ENCODE measurements at places on chromosomes 3 and 15. TPM values are rescaled to one million over a fixed set of nuclear protein-coding genes. Genes with fewer than 3 reads are reported as not detected.

DNA sequence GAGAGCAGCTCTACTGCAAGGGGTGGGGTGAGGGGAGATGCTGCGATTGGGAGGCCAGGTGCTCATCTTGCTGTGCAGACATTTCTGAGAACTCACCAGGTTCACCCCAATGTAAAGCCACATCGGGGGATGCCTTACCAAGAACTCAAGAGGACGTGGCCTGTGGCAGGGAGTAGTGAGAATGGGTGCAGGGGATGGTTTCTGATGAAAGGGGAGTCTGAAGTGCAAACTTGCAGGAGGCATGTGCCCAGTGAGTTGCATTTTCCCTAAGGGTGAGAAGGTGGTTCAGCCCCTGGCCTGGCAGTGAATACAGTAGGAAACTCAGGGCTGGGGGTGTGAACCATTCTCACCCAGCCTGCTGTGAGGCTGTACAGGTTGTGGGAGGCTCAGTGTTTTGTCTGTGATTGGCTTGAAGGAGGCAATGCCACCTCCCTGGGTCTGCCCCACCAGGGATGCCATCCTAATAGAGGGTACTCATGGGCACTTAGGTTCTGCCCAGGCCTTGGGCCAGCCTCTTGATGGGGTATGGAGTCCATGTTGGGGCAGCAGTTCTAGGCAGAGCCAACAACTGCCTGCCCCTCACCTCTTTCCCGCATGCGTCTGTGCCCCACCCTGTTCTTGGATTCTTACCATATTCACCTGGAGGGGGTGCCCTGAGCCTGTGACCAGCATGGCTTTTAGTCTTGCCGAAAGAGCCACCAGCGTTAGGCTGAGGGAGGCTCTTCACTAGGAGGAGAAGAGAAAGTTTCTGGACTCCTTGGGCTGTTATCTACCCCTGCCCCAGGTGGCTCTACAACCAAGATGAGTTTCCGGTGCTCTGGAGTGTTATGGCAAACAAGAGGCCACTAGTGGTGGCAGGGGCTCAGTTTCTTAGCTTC is 4.5 kb downstream of the HEMK1 start:
- no peaks in the 10 kb centered on the region for H3K27me3 ChIP-seq
- H3K4me1 ChIP-seq = peaks cover 77% of the 10 kb centered on the region
- DNase-seq = peak; percentile 100
- H3K36me3 ChIP-seq = peaks cover 13% of the 10 kb centered on the region
- peak overlapping the region; percentile 53 for H3K4me3 ChIP-seq

- DNase-seq = no peak
- H3K27ac ChIP-seq = no peak overlapping the region
- H3K36me3 ChIP-seq = no peaks in the 10 kb centered on the region
- H3K4me1 ChIP-seq = no peaks in the 10 kb centered on the region
- no peak overlapping the region for H3K4me3 ChIP-seq
These were observed 200.7 kb downstream of the UBE3A start for GRCh38 chr15:25238126-25238525.

GRCh38 chr15:45646220-45646619 is 11.4 kb downstream of the SQOR start:
- no peak overlapping the region for H3K4me3 ChIP-seq
- DNase-seq = no peak
- peaks cover 29% of the 10 kb centered on the region for H3K4me1 ChIP-seq
- no peak overlapping the region for H3K27ac ChIP-seq
- H3K36me3 ChIP-seq = peaks cover 7% of the 10 kb centered on the region

CAPN3 gene
- 15.6 TPM for total RNA-seq

GXYLT2 gene
- total RNA-seq = 0.25 TPM

LMAN1L gene
- total RNA-seq = not detected

Data from CD4-positive, CD25-positive, alpha-beta regulatory T cell (primary cell).